ENCODE measurements at places on chromosomes 5 and 9.

GRCh38 chr9:88658311-88658822, 123.4 kb downstream of the NXNL2 start:
- no peak for DNase-seq

GRCh38 chr5:20972419-20972925, 984.5 kb upstream of the CDH18 start:
- DNase-seq: no peak

GRCh38 chr5:19928562-19929421, 59.2 kb downstream of the CDH18 start:
- no peak for DNase-seq

DNA sequence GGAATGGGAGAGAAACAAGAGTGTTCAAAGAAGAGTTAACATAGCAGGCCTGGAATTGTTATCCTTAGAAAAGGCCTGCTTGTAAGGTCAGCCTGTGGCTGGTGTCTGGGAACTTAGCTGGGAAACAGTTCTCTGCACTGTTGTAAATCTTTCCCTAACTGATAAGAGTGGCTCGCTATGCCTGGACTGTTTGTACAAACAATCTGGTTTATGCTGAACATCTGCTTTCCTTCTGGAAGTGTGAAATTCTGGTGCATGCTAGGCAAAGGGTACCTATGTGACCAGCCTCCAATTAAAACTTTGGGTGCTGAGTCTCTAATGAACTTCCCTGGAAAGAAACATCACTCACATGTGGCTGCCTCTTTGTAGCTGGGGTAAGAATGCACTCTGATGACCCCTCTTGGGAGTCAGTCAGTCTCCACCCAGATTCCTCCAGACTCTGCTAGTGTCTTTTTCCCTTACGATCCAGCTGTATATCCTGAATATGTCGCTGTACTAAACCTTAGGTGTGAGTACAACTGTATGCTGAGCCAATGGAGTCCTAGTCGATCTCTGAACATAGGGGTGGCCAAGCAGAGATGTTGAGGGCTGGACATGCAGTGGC, 16.5 kb downstream of the SPARC start:
- DNase-seq: no peak

- DNase-seq: no peak
Observed at GRCh38 chr5:98108497-98108896, 665.0 kb upstream of the RGMB start.

DNA sequence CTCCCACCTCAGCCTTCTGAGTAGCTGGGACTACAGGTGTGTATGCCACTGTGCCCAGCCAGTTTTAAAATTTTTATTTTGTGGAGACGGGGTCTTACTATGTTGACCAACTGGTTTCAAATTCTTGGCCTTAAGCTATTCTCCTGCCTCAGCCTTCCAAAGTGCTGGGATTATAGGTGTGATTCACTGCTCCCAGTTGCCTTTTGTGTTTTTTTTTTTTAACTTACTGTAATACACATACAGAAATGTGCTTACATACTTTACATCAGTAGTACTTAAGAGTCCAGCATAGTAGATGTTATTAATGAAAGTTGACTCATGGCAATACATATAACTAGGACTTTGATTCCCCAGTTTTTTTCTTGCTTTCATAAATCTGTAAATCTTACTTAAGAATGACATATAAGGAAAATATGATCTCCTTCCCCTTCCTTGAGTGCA, 4.7 kb downstream of the MAN2A1 start:
- DNase-seq: no peak

- no peak for DNase-seq
Observed at GRCh38 chr5:115374057-115374775, 77.8 kb upstream of the CCDC112 start.

- no peak for DNase-seq
Observed at GRCh38 chr5:112010475-112010874, 253.5 kb upstream of the NREP start.

DNA sequence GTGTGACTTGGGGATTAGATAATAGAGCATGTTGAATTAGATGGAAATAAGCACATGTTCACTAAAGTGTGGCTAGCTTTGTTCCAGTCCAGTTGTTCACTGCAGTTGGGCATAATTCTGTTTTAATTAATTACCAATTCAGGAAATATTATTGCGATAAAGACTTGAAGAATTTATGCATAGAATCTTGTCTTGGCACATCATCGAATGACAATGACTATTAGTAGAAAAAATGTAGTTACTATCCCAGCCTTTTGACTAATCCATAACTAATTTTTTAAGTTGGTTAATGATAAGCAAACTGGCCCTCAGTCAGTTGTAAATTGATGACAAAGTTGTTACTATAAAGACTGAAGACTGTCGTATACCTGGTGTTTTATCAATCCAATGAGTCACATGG, 10.5 kb downstream of the LNPEP start:
- no peak for DNase-seq

DNA sequence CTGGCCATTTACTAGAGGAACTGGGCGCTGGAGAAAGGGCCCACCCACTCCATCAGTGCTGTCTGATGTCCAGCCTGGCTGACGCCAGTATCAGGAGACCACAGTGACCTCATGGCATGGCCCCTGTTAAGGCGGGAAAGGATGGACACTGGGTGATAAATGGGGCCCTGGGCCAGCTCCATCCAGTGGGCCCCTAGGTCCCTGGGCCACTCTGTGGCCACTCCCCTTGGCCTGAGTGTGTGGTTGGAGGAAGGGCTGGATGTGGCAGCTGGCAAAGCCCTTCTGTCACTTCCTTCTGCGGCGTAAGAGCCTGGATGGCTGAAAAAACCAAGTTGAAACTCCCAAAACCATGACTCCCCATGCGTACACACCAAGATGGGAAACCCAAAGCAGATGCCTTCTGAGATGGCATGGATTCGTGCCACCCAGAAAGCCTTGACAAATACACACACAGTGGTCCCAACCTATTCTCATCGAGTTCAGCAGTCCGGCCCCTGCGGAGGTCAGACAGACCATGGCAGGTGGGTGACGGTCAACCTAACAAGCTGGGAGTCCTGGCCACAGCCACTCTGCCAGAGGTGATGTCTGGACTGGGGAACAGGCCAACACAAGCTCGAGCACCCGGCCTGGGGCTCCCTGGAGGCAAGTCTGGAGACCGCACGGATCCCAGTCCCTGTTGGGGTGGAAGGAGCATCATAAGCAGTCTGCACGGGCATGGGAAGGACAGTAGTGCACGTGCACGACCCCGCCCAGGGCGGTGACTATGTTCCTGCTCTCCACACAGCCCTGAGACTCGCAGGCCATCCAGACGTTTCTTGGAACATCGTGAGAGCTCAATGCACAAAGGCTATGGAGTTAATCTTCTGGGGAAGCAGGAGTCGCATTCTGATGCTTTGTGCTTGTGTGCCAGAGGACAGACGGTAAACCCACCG, 45.2 kb upstream of the NOTCH1 start:
- no peak for DNase-seq

- no peak for DNase-seq
Observed at GRCh38 chr9:132364068-132364467, 9.3 kb upstream of the SETX start.

DNA sequence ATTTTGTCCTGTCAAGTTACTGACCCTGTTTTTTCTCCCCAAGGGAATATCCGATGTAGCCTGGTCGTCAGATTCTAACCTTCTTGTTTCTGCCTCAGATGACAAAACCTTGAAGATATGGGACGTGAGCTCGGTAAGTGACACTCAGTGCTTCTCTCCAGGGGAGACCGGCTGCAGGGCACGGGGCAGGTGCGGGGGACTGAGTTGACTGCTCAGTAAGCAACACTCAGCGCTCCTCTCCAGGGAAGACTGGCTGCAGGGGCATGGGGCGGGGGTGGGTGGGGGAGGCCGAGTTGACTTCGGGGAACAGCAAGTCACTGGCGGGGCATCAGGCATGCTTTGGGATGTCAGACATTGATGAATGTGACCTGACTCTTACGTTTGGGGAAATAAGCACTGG, 6.0 kb downstream of the WDR5 start:
- no peak for DNase-seq

GRCh38 chr5:112049738-112050137, 292.7 kb upstream of the NREP start:
- DNase-seq: no peak

DNA sequence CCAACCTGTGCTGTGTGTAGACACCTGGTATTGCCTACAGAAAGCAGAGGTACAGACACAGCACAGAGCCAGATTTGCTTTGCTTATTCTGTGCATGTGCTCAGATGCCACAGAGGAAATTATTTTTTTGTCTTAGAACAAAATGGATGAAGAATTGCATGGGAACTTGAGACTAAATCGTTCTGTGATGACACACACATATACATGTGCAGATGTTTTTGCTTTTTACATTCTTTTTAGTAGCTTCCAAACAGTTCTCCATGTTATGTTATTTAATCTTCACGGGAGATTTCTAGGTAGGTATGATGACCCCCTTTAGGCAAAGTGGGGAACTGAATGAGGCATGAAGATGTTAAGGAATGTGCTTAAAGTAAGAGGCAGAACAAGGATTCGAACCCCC, 221.5 kb upstream of the PANK3 start:
- no peak for DNase-seq

DNA sequence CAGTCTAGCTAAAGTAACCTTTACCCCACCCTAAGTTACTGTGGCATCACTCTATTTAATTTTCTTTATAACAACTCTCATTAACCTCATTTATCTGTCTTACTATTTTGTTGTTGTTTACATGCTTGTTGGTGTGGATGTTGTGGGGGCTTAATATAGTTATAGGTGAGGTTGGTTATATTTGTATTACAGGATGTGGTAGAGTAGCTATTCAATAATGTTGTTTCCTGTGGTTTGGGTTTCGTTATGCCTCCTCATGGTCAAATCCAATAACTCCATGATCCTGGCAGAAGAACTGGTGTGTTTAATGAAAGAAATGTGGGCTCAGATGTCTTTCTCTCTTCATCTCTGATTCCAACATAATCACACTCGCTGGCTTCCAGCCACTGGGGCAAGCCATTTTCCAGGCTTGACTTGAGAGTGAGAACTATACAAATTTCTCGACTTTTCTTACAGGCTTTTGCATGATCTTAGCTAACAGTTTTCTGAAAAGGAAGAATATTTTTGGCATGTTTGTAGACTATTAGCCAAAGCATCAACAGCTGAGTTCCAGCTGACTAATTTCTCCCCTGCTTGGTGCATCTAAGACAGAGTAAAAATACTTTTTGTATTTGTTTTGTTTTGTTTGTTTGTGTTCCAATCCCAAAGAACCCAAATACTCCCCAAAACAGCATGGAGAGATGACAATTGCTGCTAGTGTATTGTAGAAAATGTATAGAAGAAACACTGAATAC, 303.7 kb upstream of the PAPPA start:
- DNase-seq: no peak
